ENCODE measurements at places on chromosomes 16 and 17.

GRCh38 chr17:17749025-17749772, 67.9 kb downstream of the RAI1 start:
- no peak for DNase-seq

GRCh38 chr16:50252874-50253513, 13.4 kb upstream of the ADCY7 start:
- DNase-seq = no peak

GRCh38 chr17:3762922-3763776, 37.8 kb downstream of the ITGAE start:
- no peak for DNase-seq

- no peak for DNase-seq
Measured at GRCh38 chr17:13409455-13409854, 192.3 kb downstream of the HS3ST3A1 start.

DNA sequence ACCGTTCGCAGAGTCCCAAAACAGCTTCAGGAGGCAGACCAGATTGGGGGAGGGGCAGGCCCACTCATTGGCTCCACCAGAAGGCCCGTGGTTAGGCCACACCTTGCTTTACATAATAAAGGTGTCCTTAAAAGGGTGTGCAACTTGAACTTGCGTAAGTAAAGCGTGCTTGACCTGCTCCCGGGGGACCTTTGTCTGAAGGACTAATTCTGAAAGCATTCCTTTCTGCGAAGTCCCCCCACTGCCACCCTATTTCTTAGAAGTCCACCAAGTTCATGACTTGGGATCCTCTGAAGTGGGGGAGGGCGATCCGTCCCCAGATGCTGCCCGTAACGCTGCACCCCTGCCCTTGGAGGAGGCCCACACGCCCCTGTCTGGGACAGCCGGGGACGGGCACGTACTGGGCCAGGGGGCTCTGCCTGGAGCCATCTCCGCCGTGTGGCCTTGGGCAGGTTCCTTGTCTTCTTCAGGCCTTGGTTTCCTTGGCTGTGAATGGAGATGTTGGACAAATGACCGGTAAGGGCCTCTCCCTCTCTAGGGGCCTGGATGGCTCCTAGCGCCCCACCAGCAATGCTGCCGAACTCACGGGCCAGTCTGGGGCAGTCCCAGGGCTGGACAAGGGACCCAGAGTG, 823 bp upstream of the ZNF469 start:
- no peak for DNase-seq

GRCh38 chr17:29292071-29292991, 1.6 kb downstream of the NUFIP2 start:
- DNase-seq = peak; percentile 57

GRCh38 chr17:46863383-46864121, 12.2 kb downstream of the WNT9B start:
- DNase-seq = no peak

DNA sequence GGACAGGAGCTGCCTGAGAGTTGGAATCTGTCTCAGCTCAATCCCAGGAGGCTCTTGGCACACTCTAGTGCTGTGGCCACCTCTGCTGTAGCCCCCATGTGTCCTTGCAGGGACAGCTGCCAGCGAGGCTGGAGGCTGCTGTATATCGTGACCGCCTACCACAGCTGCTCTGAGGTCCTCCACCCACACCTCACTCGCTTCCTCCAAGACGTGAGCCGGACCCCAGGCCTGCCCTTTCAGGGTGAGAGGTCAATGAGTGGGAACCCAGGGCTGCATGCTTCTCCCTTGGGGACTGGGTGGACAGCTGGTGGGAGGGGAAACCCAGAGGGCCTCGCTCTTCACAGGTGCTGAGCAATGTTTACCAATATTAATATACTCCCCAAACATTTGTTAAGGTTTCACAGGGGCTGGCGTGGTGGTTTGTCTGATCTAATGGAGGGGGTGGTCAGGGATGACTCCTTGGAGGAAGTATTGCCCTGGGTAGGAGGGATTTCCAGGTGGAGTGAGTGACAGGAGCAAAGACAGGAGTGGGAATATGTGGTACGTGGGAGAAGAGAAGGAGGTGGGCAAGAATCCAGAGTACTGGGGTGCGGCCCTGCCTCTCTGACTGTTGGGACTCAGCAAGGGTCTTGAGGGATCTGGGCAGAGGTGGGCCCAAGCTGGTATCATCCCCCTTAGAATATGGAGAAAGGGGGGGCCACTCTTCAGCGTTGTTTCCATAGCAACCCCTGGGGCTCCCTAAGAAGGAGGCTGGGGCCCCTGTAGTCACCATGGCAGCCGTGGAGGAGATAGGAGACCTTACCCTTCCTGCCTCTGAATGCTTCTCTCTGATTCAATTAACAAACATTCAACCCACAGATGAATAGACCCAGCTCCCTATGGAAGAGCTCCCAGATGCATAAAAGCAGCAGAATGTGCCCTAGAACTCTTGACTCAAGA, 22.2 kb upstream of the ALKBH5 start:
- DNase-seq = no peak

GRCh38 chr17:2549392-2550211, 37.9 kb upstream of the METTL16 start:
- no peak for DNase-seq

- DNase-seq = no peak
Measured at GRCh38 chr17:12998874-12999273, 19.0 kb downstream of the ELAC2 start.

GRCh38 chr16:81900014-81900413, 111.3 kb downstream of the SDR42E1 start:
- no peak for DNase-seq

GRCh38 chr17:6831661-6832263, at the start of gene TEKT1:
TSS of gene TEKT1 (minus strand) at chr17:6831729. CDS start at chr17:6830376, 1,353 bp downstream.
- DNase-seq = no peak

DNA sequence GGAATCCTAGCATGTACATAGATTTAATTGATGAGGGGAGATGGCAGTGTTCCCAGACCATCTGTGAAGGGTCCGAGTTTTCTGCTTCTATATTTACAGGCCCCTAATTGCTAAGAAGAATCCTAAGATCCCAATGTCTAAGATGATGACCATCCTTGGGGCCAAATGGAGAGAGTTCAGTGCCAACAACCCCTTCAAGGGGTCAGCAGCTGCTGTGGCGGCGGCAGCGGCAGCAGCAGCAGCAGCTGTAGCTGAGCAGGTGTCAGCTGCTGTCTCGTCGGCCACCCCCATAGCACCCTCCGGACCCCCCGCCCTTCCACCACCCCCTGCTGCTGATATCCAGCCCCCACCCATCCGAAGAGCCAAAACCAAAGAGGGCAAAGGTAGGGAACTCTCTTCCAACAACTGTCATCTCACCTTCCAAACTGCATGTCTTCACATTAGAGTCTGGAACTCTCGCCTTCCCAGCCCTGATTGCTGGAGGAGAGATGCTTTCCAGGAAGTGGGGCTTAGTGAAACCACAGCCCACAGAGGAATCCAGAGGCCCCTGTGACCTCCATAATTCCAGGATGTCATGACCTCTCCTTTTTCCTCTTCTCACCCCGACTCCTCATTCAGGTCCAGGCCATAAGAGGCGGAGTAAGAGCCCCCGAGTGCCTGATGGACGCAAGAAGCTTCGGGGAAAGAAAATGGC, 4.7 kb downstream of the CHD3 start:
- no peak for DNase-seq

DNA sequence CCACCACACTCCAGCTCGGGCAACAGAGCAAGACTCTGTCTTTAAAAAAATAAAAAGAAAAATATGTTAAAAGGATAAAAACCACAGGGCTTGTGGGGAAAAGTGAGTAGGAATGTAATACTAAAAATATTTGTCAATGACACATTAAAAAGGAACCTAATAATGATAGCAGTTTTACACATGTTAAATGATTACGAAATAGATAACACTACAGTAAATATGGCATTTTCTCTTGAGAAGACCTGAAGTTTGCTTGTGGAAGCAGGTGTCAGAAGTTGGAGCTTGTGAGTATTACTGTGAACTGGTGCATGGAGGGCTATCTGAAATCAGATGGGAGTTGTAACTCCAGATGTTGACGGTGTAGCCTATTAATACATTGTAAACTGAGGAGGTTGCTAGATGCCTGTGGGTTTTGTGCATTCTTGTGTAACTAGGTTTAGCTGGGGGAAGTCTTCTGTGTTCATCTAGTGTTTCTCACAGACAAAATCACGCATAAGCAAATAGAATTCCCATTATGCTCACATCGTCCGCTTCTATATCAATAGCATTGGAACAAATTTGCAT, 44.2 kb upstream of the CLEC18A start:
- no peak for DNase-seq

DNA sequence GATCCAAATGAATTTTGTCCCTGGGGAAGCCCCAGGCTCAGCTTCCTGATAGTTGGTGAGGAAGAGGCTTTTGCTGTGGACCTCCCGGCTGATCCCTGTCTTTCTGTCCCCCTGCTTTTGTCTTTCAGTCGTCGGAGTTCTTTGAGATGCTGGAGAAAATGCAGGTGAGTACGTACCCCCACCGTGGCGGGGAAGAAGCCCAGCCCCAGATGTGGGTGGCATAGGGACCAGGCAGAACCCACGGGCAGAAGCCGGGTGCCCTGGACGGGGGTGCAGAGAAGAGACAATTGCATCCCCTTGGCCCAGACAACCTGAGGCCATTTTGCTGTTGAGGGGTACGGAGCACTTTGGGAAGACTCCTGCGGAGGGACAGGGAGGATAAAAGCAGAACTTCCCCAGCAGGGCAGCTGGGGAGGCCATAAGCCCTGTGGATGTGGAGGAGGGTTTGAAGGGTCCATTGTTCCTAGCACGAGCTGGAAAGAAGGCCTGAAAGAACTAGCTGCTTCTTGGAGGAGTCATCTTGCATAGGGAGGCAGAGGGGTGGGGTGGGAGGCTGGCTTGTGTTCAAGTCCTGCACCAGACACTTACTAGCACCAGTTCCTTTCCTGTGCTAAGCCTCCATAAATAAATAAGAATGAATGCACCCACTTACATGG, 105.6 kb downstream of the OR1D5 start:
- DNase-seq = no peak

- no peak for DNase-seq
Measured at GRCh38 chr17:59230764-59231163, 10.5 kb downstream of the GDPD1 start.

DNA sequence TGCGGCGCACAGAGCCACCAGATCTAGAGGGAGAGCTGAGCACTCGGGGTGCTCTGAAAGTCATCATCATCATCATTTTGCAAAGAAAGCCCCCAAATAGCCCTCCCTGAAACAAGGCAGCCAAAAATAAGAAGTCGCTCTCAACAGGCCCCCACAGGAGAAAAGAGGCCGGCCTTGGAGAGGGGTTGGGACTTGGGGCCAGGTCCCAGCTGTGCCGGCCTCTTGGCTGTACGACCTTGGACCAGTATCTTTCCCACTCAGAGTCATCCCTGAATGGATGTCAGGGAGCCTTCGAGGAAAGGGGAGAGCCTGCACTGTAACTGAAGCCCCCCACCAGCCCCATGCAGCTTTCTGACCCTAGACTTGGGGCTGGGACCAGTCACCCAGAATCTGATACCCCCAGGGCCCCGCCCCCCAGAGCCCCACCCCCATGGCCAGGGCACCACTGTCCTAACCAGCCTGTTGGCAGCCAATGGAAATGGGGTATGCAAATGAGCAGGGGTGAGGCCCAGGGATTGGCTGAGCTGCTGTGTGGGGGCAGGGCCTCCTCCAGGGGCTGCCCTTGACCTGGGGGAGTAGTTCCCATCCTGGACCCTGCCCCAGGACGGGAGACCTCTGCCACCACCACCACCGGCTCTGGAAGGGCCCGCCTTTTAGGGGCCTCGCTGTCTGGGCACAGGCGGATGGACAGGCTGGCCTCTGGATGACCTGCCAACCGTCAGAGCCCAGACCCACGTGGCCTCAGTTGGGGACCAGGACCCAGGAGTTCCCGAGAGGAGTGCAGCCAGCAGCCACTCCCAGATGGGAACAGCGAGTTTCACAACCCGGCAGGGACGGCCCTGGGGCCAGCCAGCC, 15.4 kb downstream of the ZFPM1 start:
- DNase-seq = no peak

- no peak for DNase-seq
Measured at GRCh38 chr16:75264999-75265910, 13.8 kb upstream of the BCAR1 start.

DNA sequence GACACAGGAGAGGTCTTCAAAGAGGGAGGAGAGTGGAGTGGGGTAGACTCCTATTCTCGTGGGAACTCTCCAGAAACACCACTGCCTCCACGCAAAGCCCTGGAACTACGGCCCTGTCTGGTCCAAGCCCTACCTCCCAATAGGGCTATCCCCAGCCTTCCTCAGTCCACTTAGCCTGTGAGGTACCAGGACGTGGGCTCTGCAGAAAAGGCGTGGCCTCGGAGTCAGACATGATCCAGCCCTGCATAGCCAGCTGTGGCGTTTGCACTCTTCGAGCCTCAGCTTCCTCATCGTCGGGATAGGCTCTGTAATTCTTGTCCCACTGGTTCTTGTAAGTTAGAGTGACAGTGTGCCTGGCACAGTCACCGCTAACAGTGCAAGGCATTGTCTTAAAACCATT, 13.8 kb downstream of the ENDOV start:
- DNase-seq = no peak

DNA sequence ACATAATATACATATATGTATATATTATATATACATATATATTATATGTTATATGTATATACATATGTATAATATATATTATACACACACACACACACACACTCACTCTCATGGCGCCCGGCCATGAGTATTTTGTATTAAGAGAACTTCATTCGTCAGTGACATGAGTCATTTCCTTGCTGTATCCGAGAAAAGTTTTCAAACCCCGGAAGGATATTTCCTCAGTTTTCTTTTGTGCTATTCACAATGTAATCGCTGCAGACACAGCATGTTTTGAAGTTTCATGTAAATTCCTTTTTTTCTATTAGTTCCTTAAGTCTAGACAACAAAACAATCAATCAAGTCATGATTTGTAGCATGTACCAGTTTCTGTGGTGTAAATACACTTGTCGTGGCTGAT, 33.3 kb downstream of the OR1D5 start:
- no peak for DNase-seq

DNA sequence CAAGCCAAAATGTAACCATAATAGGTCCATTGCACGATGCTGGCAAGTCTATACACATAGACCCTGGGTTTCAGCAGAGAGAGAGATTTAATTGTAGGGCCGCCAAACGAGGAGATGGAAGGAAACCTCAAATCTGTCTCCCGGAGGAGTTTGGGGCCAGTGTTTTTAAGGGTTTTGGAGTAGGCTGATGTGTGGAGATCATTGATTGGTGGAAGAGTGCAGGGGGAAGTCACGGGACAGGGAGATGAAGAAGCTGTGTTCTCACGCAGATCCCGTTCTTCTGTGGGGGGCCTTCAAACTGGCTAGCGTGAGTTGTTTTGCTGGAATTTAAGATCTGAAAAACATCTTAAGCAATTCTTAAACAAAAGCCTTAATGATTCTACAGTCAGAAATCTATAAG, 84.8 kb downstream of the KATNIP start:
- DNase-seq = no peak

GRCh38 chr17:75983501-75984181, 4.6 kb downstream of the TEN1 start:
- no peak for DNase-seq

- DNase-seq = no peak
Measured at GRCh38 chr16:80743772-80744171, 60.6 kb downstream of the CDYL2 start.
